ENCODE measurements at places on chromosomes 6 and 20.

- no peak for DNase-seq
Measured at GRCh38 chr6:154673919-154674318, 59.3 kb upstream of the SCAF8 start.

GRCh38 chr6:115898246-115898645 lies 162.4 kb downstream of the FRK start:
- no peak for DNase-seq

DNA sequence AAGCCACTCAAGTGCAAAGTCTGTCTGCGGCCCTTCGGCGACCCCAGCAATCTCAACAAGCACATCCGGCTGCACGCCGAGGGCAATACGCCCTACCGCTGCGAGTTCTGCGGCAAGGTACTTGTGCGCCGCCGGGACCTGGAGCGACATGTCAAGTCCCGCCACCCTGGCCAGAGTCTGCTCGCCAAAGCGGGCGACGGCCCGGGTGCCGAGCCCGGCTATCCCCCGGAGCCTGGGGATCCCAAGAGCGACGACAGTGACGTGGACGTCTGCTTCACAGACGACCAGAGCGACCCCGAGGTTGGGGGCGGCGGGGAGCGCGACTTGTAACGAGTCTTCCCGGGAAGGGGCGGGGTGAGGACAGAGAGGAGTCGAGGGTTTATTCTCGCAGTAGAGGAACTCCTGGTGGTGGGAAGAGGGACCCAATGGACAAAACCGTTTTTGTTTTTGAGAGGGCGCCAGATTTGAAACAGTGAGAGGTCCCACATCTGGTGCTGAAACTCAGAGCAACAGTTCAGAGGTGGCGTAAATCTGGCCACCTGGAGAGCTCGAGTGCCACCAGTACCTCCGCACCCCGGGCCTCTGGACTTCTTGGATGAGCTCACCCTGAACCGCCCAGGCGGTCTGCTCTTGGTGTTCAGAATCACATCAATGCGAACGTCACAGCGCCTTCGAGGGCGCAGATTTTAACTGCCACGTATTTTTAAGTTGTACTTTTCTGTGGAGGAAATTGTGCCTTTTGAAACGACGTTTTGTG lies 8.0 kb downstream of the PRDM13 start:
- peak; percentile 75 for DNase-seq

DNA sequence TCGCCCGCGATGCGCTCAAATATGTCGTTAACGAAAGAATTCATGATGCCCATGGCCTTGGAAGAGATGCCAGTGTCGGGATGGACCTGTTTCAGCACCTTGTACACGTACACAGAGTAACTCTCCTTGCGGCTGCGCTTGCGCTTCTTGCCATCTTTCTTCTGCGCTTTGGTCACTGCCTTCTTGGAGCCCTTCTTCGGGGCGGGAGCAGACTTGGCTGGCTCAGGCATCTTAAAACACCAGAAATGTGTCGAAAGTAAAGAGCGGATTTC lies 36.4 kb downstream of the HFE start:
- no peak for DNase-seq

DNA sequence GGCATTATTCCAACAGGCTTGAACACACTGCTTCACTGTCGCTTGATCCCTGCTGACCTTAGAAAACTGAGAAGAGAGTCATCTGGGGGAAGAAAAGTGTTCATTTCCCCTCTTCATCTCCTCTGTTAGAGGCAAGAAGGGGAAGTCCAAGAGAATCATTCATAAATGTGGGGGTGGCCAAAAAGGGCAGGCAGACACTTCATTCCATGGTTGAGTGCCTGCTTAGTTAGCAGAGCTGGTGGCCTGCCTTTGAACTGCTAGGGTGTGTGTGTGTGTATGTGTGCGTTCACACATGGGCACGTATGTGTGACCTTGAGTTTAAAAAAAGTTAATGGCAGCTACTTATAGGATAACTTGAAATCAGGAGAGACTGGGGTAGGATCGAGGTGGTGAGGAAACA lies 39.4 kb upstream of the RFPL4B start:
- no peak for DNase-seq

GRCh38 chr20:42714298-42715141 lies 475.2 kb downstream of the PTPRT start:
- DNase-seq = no peak

GRCh38 chr20:35891375-35891774 lies 62.9 kb downstream of the SCAND1 start:
- DNase-seq = no peak

DNA sequence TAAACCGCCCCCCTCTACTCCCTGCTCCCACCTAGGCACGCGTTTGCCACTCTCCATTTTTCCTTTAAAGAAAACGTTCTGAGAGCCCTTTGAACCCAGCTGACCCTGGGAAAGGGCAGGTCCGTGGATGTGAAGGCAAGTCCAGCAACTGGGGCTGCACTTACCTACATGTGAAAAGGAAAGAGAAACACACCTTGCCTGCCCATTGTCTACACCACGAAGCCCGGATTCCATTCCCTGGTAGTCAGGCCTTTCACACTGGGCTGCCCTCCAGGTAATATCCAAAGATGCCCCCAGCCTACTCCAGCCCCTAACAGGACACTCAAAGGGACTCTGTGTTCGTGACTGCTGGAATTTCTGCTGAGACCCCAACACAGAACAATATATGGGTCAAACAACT lies 94.4 kb downstream of the CD83 start:
- peak; percentile 58 for DNase-seq

- no peak for DNase-seq
Measured at GRCh38 chr20:41166201-41167117, 29.1 kb downstream of the PLCG1 start.

- DNase-seq = peak; percentile 51
Measured at GRCh38 chr6:43368259-43369160, 937 bp downstream of the ZNF318 start.

DNA sequence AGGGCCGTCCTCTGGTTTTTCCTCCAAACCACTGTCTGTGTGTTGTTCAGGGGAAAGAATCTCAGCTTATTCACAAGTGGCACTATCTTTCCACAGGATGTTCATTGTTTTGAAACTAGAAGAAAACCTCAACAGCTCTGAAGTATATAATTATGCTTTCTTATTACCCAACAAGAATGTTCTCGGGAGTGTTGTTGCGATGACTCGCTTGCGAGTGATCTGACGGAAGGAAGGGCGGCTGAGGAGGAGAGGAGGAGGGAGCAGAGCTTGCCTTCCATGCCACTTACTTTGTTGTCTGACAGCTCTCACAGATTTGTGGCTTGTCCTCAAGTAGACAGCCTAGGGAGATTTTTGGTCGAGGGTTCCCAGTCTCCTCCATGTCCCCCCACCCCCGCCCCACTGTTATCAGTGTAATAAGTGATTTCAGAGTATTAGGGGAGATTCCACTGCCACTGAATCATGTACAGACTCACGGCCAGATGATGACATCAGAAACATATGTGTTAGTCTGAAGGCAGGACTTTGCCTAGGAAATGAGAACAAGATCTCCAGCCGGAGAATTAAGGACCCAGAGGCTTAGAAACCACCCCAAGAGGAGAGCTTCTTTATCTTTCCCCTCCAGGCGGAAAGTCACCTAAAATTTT lies 80.7 kb upstream of the CCN6 start:
- DNase-seq = no peak

DNA sequence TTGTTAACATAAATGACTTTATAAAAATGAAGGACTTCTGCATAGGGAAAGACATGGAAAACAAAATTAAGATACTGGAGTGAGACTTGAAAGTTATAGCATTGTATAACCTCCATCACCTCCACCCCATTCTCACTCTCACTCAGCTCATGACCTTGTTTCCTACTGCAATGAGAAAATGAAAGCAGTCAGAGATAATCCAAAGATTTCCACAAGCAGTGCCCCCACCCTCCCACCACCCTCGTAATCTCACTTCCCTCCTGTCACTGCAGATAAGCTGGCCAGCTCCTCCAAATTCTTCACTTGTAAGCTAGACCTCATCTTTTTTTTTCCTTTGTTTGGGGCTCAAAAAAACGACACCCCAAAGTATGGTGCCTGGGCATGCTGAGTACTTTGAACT lies 52.9 kb upstream of the PROKR2 start:
- DNase-seq = no peak

DNA sequence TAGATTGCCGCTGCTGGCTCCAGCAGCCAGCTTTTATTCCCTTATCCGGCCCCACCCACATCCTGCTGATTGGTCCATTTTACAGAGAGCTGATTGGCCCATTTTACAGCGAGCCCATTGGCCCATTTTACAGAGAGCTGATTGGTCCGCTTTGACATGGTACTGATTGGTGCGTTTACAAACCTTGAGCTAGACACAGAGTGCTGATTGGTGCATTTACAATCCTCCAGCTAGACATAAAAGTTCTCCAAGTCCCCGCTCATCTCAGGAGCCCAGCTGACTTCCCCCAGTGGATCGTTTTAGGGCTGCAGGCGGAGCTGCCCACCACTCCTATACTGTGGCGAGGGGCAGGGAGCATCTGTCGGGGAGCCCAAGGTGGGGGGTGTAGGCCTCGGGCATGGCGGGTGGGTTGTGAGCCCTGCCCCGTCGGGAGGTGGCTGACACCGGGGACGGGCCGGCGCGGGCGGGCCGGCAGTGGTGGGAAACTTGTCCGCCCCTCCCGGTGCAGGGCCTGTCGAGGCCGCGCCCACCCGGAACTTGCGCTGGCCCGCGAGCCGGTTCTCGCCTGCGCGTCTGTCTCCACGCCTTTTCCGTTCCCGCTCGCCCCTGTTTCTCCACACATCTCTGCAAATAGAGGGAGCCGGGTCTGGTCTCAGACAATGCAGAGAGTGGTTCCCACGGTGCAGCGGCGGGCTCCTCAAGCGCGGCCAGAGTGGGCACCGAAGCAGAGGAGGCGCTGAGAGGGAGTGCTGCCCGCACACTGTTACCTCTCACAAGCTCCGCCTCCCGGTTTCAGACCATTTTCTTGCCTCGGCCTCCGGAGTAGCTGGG lies 86.1 kb upstream of the STMND1 start:
- peak; percentile 39 for DNase-seq

- DNase-seq = no peak
Measured at GRCh38 chr6:43171707-43172103, 636 bp downstream of the SRF start.

- DNase-seq = peak; percentile 90
Measured at GRCh38 chr6:37171970-37172812, 2.2 kb downstream of the PIM1 start.

DNA sequence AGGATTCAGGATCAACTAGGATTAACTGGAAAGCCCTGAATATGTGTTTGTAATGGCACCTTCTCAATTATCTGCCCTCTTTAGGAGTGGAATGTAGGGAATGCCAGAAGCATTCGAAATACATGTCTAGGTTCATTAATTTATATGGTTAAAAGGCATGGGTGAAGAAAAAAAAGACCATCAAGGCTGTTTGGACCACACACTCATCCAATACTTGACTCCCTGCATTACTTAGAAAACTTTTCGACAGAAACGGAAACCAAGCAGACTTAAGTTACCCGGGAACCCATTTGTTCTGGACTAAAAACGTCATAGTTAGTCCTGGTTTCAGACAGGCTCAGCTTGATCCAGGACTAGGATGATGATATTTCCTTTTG lies 33.2 kb downstream of the SLC2A10 start:
- DNase-seq = no peak

Data from H9 (cell line).